Body of pancreas (tissue), 4 donors: ENCODE measurements at places on chromosomes 7 and 10.

DNA sequence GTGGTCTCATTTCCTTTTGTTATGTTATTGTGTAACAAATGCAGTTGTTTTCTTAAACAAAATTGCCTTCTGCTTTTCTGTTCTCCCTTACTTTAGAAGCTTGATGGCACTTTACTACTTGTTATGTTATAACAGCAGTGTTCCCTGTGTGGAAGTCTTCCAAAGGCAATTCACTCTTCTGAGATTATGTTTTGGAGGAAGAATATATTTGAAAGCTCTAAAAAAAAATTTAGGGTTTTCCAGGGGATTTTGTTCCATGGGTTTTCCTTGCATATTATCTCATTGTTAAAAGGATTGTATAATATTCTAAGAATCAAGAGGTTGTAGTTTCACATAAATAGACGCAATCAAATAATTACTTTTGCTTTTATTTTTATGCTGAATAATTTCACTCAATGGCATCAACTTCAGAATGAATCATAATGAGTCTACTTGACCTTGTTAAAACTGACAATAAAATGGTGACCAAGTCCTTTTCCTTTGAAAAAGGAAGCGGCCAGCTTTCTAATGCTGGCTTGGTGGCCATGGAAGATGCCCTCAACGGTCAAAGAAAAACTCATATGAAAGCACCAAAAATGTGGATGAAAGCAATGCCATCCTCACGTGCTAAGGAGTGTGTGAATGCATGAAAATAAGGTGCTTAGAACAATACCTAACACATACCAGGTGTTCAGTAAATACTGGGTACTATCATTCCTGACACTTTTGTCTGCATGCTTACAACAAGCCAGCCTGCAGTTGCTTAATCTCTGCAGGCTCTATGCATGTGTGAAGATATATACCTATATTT, 92.4 kb upstream of the KLF6 start:
- no peak for DNase-seq

GRCh38 chr10:119362122-119362521, 154.8 kb downstream of the GRK5 start:
- DNase-seq, result no peak

GRCh38 chr7:87600130-87601124, at the start of gene ABCB1:
TSS of gene ABCB1 (minus strand) at chr7:87600884. CDS start at chr7:87600184, 700 bp downstream.
- DNase-seq, result peak; percentile 48

GRCh38 chr7:88339195-88339922, 32.7 kb upstream of the STEAP4 start:
- DNase-seq, result no peak

DNA sequence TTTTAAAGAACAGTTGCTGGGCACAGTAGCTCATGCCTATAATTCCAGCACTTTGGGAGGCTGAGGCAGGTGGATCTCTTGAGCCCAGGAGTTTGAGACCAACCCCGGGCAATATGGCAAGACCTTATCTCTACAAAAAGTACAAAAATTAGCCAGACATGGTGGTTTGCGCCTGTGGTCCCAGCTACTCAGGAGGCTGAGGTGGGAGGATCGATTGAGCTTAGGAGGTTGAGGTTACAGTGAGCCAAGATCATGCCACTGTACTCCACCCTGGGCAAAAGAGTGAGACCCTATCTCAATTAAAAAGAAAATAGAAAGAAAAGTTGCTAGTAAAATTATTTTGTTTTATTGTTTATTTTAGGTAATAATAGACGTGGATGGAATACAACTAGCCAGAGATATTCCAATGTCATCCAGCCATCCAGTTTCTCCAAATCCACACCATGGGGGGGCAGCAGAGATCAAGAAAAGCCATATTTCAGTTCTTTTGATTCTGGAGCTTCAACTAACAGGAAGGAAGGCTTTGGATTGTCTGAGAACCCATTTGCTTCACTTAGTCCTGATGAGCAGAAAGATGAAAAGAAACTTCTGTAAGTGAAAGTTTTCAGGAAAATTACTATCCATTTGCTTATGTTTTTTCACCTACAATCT, 3.0 kb downstream of the NUP42 start:
- peak; percentile 34 for DNase-seq

GRCh38 chr7:3188946-3189345, 112.1 kb upstream of the SDK1 start:
- no peak for DNase-seq

DNA sequence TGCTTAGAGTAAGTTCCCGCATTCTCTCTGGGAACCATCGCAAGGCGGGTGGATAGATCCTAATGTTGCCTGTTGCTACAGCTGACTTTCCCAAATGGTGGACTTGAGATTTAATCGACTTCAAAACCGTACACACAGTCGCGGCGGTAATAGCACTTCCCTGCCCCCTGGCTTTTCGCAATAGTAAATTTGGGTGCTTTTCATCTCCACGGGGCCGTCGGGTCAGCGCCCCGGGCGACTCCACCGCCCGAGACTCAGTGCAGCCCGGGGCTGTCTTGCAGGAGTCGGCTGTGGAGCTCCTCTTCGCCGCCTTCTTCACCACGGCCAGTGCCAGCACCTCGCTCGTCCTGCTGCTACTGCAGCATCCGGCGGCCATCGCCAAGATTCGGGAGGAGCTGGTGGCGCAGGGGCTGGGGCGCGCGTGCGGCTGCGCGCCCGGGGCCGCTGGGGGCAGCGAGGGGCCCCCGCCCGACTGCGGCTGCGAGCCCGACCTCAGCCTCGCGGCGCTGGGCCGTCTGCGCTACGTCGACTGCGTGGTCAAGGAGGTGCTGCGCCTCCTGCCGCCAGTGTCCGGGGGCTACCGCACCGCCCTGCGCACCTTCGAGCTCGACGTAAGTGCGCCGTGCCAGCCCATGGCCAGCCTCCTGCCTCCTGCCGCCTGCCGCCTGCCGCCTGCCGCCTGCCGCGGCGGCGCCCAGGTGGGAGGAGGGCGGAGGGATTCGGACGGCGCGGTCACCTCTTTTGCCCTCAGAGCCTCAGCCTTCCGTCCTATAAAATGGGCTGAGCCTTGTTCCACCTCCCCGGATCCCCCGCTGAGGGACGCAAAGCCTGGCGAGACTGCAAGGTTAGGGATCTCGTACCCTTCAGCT, 5.3 kb downstream of the CYP26C1 start:
- DNase-seq, result no peak

DNA sequence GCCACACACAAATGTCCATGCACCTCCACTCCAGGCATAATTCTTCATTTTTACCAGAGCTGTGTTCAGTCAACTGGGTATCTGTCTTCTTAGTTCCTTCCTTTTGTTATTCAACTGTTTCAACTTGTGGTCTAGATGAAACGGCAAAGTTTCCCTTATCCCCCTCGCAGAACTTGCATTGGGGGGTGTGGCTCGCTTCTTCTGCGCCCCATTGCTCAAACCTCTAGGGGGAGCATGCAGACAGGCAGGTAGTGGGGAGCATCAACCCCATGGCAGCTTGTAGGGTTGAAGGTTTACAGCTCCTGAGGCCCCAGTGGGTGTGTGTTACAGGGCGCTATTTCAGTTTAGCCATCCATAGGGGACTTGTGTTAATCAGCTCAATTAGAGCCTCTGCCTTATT, 38.3 kb upstream of the COBL start:
- DNase-seq, result no peak

- DNase-seq, result no peak
Measured at GRCh38 chr7:84820481-84820880, 366.4 kb downstream of the SEMA3D start.

DNA sequence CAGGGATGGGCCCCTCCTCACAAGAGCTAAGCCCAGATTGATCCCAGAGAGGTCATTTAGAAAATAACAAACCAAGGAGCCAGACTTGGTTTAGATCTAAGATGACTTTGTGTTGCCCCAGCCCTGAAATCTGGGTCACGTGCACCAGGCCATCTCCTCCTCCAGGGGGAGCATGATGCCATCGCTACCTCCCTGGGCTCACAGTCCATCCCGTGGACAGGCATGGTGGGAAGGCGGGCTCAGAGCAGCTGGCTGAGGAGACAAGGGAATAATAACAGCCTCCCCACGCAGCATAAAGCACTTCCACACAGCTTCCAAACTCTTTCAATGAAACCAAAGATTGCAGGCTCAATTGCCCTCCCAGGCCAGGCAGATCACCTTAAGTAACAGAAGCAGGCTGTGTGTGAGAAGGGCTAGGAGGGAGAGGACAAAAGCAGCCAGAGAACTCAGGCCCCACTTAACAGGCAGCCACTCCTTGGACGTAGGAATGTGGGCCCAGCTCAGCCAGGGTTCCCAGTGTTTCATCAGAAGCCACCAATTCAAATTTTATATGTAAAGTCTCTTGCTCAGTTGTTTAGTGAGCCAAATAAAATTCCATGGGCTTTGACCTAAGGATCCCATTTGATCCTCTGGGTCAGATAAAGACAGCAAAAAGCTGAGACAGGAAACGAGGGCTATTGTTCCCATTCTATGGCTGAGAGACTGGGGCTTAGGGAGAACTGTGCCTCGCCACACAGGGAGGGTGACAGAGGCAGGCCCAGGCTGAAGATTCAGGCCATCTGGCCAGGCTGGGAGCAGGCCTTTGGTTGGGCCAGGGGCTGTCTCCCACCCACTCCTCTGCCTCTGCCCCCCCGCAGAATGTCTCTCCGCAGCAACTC, 100.2 kb downstream of the COL13A1 start:
- DNase-seq, result peak; percentile 35

- DNase-seq, result no peak
Measured at GRCh38 chr7:148584154-148584827, 6.3 kb upstream of the C7orf33 start.

- DNase-seq, result no peak
Measured at GRCh38 chr7:27944643-27945042, 204.7 kb downstream of the TAX1BP1 start.

GRCh38 chr7:36597090-36597773, 127.1 kb downstream of the AOAH start:
- no peak for DNase-seq

DNA sequence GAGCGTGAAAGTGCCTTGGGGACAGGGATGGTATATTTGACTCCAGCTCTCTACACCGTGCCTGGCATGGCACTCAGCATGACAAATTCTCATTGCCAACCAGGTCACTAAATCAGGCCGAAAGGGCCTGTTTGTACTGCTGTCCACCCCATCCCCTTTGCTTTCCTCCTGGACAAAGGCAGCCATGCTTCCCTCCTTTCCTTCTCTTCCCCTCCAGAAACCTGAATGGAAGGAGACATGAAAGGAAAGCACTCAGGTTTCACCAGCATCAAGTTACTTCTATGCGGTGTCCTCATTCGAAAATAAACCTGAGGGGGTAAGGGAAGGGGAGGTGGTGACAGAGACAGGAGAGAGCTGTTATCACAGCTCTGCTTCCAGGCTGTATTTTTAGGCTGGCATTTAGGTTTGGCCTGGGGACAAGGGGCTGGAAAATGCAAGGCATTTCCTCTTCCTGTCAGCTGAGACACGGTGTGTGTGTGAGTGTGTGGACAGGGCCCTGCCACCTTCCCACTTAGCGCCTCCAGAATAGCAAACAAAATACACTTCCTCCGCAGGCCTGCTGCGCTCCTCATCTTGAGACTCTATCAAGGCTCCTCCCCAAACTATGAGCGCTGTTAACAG, 79.9 kb upstream of the COL13A1 start:
- no peak for DNase-seq

GRCh38 chr10:109987452-109988211, 20.2 kb upstream of the ADD3 start:
- DNase-seq, result no peak

DNA sequence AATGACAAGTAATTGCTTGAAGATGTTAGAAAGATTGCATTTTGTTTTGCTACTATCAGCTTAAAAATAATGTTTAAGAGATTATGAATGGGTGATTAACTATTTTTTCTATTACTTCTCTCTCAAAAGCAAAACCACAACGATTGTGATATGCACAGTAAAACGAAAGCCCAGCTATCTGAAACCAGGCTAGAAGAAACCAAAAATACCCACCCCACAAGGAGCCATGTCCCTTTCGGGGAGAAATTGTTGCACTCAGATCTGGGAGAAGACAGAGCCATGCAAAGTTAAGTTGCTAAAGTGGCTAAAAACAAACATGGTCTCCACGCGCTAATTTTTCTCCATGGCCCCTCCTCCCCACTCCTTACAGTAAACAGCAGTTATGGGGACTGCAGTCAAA, 173.6 kb downstream of the RPS24 start:
- DNase-seq, result no peak

DNA sequence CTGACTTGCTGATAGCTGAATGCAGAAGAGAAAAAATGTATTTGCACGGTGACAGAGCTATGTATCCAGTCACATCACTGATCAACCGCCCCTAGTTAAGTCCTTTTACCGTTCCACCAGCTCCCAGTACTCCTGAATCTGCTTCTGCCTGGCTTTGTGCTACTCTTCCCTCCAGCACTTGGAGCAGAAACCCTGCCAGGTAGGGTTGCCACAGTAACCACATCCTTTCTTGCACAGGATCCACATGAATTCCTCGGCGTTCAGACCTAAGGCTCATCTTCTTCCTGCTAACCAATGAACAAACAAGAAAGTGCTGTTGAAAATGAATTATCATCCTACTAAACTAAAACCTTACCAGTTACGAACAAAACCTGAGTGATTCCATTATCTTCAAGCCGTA, 52.0 kb upstream of the KCTD7 start:
- no peak for DNase-seq

DNA sequence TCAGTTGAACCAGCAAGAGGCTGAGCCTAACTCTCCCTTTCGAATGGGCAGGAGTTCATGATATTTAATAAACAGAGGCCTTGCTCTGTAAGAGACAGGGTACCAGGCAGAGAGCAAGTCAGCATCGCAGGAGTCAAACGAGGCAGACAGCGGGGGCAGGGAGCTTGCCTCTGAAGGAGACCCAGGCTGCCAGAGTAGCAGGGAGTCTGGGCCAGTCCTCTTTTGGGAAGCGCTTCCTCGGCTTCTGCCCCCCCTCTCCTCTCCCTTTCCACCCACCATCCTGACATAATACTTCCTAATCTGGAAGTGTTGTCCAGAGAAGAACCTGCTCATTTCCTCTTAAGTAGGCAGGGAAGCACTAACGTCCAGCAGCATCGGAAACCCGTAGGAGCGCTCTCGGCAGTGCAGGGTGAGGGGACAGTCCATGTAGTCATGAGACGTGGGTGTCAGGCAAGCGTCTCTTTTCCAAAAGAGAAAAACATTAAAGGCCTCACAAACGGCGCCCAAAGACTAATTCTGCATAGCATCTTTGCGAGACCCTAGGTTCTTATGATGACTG, 171.1 kb downstream of the EGFR start:
- no peak for DNase-seq

- no peak for DNase-seq
Measured at GRCh38 chr10:119315128-119316001, 108.0 kb downstream of the GRK5 start.

DNA sequence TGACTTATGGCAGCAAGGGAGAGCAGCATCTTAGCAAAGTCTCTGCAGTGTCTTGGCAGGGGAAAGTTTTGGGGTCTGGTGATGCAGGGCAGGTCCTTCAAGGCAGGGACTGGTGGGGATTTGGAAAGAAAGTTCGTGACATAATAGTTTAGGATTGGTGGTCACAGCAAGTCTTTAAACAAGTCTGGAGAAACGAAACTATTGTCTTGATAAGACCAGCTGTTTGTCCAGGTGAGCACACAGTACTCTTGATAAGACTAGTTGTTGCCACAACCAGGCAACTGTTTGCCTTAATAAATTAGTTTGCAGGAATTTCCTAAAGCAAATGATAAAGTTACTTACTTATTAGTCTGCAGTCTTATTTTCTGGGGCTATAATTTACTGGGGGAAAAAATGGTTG, 136.1 kb downstream of the AKR1D1 start:
- DNase-seq, result peak; percentile 58
